MCF 10A (cell line): ENCODE measurements at places on chromosomes 16 and 17.

GRCh38 chr17:30232015-30232823, 3.3 kb downstream of the SLC6A4 start:
- DNase-seq: no peak

GRCh38 chr16:4098501-4098900, 17.7 kb downstream of the ADCY9 start:
- DNase-seq: no peak

GRCh38 chr16:89183463-89183862, 11.9 kb downstream of the CDH15 start:
- no peak for DNase-seq

DNA sequence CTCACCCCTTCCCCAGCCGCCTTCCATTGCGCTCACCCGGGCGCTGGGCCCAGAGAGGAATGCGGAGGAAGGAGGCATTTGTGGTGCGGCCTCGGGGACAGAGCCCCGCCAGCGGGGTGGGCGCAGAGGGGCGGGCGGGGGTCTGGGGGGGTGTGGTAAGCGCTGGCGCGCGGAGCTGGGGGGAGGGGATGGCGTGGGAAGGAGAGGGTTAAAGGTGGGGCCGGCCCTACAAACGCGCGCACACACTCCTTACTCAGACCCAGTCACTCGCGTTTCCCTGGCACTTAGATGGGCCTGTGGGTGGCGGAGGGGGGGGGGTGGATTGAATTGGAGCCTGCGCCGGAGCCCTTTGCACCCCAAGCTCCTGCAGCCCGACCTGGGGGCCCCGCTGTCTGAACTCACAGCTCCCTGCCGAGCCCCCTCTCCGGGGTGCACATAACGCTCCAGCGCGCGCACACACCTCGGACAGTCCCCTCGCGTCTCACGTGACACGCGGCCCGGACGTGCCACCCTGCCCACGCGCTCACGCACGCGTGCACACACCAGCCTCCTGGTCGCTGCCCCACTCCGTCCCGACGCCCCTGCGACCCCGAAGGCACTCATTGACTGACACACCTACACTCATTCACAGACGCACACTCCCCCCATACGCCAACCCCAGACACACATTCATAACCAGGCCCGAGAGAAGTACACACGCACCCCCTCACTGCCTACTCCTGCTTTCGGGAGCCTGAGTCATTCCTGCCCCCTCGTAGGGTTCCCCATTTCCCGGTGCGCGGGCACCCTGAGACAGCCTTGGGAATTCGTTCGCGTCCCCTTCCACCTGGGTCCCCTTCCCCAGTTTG, 844 bp downstream of the TBKBP1 start:
- DNase-seq: no peak

- peak; percentile 26 for DNase-seq
Measured at GRCh38 chr16:1950047-1950446, 4.4 kb downstream of the RPL3L start.

DNA sequence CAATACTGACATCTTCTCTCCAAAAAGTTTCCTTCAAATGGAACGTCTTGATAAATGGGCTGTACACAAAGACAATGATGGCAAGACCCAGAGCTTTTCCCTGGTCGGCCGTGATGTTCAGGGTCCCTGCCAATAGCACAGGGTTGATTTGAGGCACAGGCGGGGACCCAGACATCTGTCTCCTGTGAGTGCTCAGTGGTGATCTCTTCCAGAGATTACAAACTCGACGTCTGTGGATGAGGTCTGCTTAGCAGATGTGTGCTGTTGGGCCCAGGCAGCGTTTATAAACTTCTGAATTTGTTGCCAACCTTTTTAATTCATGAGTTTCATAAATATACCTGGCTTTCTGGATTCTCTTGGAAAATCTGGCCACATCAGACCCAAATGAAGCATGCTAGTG, 14.9 kb downstream of the CPPED1 start:
- no peak for DNase-seq

DNA sequence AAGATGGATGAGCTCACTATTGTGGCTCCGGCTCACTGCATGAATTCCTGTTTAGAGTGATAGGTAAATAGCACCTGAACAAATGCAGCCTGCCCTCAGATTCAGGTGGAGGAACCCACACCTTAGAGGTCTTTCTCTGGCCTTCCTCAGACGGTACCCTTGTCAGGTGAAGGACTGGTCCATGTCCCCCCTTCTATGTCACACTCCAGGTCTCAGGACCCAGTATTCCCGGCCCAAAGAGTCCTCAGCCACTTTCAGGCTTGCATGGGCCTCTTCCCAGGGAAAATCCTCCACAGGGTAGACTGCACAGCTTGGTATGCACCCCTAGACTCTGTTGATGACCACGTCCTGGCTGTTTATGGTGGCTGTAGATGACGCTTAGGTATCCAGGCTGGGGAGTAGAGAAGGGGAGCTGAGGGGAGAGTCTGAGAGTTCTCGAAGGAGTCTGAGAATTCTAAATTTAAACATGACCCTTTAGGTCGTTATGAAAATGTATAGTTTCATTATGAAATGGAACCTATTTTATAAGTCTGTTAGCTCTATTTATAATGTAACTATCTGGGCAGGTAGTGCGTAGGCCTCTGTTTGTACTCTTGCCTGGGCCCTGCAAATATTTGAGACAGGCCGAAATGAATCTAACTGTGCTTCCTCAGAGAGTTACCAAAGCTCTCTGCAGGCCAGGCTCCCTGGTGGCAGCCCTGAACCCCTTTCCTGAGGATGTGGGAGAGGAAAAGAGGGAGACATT, 32.5 kb upstream of the CCR7 start:
- DNase-seq: no peak
